HCT116 (cell line): ENCODE measurements at places on chromosomes 2 and 18. TPM values are rescaled to one million over a fixed set of nuclear protein-coding genes. Genes with fewer than 3 reads are reported as not detected.

- H3K4me1 ChIP-seq = no peaks in the 10 kb centered on the region
- H3K27me3 ChIP-seq = no peaks in the 10 kb centered on the region
- no peak for DNase-seq
- no peak overlapping the region for H3K27ac ChIP-seq
- no peaks in the 10 kb centered on the region for H3K36me3 ChIP-seq
These were observed 145.3 kb downstream of the NCKAP5 start for GRCh38 chr2:133422931-133423351.

DNA sequence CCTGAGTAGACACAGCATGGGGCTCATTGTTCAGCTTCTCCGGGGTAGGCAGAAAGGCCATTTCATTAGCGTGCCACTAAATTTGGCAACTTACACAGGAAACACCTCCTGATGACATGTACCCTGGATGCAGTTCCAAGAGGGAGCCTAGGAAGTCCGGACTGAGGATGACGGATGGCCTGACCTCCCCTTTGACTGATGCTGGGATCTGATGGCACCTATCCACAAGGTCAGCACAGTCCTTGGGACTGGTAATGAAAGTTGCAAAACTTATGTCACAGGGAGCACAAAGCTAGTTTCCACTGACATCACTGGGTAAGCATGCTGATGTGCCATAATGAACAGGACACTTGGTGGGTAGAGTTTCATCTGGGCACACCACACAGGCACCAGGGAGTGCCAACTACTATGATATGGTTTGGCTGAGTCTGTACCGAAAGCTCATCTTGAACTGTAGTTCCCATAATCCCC, 126.7 kb upstream of the ARL4C start:
- no peaks in the 10 kb centered on the region for H3K4me1 ChIP-seq
- no peaks in the 10 kb centered on the region for H3K27me3 ChIP-seq
- H3K36me3 ChIP-seq = no peaks in the 10 kb centered on the region

TACR1 gene
- total RNA-seq = not detected

FAM237A gene
- not detected for total RNA-seq

IHH gene
- total RNA-seq = 0.17 TPM

DNA sequence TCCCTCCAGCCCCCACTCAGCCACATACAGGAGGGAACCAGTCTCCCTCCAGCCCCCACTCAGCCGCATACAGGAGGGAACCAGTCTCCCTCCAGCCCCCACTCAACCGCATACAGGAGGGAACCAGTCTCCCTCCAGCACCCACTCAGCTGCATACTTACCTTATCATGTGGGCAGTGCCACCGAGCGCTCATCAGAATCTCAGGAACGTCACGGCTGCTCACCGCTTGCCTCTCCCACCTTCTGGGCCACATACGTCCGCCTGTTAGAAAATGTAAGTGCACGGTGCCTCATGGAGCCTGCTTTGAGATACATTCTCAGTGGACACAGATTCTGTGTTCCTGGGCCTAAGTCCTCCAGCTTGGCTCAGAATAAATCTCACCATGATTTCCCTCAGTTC, 124.8 kb downstream of the PXDN start:
- DNase-seq = no peak
- H3K4me3 ChIP-seq = no peak overlapping the region
- H3K4me1 ChIP-seq = no peaks in the 10 kb centered on the region
- no peak overlapping the region for H3K27ac ChIP-seq

- H3K27me3 ChIP-seq = no peaks in the 10 kb centered on the region
- DNase-seq = no peak
- H3K36me3 ChIP-seq = no peaks in the 10 kb centered on the region
- H3K4me1 ChIP-seq = no peaks in the 10 kb centered on the region
These were observed 1044.1 kb upstream of the ZEB2 start for GRCh38 chr2:145563741-145564615.

DNA sequence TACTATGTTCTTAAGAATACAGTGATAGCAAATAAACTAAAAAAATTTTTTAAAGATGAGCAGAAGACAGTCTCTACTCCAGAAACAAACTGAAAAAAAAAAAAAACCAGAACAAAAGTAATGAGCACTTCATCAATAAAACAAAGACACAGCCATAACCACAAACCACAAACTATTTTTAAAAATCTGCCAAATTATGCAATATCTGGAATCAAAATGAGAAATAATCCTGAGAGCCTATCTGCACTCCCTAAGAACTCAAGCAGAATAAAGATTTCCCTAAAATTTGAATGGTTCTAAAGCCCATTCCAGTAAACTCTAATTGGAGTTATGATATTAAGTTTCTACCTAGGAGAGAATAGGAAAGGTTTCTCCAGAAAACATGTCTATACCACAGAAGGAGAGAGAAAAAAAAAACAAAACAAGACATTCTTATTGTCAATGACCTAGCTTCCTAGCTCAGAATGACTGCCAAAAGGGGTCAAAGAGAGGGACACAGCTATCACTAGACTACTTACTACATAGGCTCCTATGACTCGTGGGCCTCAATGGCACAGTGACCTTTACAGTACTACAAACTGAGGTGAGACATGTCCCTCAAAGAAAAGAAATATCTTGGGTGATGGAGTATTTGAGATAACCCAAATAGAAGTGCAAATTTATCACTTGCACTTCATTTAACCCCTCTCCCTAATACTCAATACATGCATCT, 262.8 kb downstream of the ZEB2 start:
- no peaks in the 10 kb centered on the region for H3K27me3 ChIP-seq
- H3K36me3 ChIP-seq = no peaks in the 10 kb centered on the region
- no peak overlapping the region for H3K27ac ChIP-seq
- H3K4me3 ChIP-seq = no peak overlapping the region

TEKT4 gene
- total RNA-seq = not detected

DNA sequence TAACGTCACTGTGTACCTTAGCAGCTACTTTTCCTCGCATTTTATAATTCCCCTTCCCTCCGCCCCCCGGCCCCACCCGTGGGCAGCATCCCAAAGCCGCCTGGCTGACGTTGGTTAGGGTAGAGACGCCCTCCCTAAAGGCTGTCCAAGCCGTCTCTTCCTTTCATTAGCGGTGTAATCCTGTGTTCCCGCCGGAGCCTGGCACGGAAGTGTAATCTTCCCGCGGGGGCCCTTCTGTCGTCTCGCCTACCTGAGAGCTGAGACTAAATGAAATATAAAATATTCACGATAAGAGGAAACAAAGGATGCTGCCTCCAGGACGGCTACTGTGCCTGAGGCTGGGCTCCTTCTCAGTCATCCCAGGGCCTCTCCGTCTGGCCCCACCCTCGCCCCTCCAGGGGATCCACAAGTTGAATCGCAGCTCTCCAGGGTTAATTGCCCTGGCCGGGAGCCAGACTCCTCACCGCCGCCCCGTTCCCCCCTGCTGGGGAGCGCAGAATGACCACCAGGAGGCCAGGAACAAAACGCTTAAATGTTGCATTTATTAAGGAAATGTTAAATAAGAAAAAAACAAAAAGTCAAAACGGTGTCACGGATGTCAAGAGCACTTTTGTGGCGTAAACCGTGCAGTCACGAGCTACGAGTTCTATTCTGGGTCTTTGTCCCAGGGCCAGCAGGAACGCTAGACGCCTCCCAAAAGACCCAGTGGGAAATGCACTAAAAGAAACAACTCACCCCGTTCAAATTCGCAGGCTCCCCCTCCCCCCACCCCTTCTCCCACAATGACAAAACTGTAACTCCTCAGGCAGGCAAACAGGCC, 1.5 kb downstream of the RPRM start:
- no peak overlapping the region for H3K27ac ChIP-seq
- no peak overlapping the region for H3K4me3 ChIP-seq
- H3K36me3 ChIP-seq = no peaks in the 10 kb centered on the region
- no peaks in the 10 kb centered on the region for H3K27me3 ChIP-seq

GRCh38 chr2:241110089-241110606, 8.1 kb upstream of the MTERF4 start:
- DNase-seq = no peak
- H3K4me3 ChIP-seq = no peak overlapping the region
- H3K4me1 ChIP-seq = no peaks in the 10 kb centered on the region
- peaks cover 4% of the 10 kb centered on the region; the same call in 1 of the 2 replicates for H3K36me3 ChIP-seq

GRCh38 chr18:60503199-60503598, 130.6 kb upstream of the MC4R start:
- H3K36me3 ChIP-seq = no peaks in the 10 kb centered on the region
- no peaks in the 10 kb centered on the region for H3K27me3 ChIP-seq
- DNase-seq = no peak
- H3K4me1 ChIP-seq = no peaks in the 10 kb centered on the region
- no peak overlapping the region for H3K4me3 ChIP-seq
- H3K27ac ChIP-seq = no peak overlapping the region

CKAP2L gene
- total RNA-seq = 27.5 TPM

METTL4 gene
- total RNA-seq = 15.5 TPM

DNA sequence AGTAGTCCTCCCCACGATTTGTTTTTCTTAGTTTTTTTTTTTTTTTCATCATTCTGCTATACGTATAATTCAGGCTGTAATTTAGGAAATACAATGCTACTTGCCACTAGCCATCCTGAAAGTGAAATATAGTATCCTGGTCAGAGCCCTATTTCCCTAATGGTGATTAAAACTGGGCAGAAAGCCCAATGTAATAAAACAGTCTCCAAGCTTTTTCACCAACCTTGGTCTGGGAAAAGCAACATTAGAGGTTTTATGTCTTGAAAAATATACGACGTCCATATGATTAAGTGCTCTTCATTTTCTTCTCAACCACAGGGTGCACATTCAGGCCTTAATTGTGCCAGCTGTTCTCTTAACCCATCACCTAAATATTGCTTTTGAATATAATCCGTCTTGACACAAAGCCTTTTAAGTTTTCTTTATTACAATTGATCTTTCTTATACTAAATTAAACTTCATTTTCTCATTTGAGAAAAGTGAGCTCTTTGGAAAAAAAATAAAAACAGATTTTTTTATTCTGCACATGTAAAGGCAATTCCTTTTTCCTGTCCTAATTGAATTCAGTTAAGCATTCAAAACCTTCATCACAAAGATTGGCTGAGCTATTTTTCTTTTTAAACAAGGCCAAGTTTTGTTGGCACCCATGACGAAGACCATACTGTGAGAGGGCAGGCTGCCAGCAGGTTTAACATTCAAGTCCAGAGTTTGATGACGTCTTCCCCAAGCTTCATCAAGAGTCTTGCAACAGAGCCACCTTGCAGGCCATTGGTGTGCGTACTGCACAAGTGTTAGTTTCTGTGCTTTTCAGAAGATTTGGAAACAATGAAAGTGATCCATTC, 52.7 kb downstream of the MAP2 start:
- H3K36me3 ChIP-seq = no peaks in the 10 kb centered on the region
- H3K4me1 ChIP-seq = peaks cover 31% of the 10 kb centered on the region
- DNase-seq = no peak
- no peak overlapping the region for H3K4me3 ChIP-seq
- H3K27me3 ChIP-seq = no peaks in the 10 kb centered on the region

C2orf81 gene
- total RNA-seq = 6.5 TPM

DSG4 gene
- 0.07 TPM for total RNA-seq

- no peak overlapping the region for H3K27ac ChIP-seq
- H3K4me3 ChIP-seq = no peak overlapping the region
- H3K36me3 ChIP-seq = no peaks in the 10 kb centered on the region
- H3K4me1 ChIP-seq = no peaks in the 10 kb centered on the region
- DNase-seq = no peak
These were observed 381.2 kb downstream of the TXNL1 start for GRCh38 chr18:56257205-56257604.

DNA sequence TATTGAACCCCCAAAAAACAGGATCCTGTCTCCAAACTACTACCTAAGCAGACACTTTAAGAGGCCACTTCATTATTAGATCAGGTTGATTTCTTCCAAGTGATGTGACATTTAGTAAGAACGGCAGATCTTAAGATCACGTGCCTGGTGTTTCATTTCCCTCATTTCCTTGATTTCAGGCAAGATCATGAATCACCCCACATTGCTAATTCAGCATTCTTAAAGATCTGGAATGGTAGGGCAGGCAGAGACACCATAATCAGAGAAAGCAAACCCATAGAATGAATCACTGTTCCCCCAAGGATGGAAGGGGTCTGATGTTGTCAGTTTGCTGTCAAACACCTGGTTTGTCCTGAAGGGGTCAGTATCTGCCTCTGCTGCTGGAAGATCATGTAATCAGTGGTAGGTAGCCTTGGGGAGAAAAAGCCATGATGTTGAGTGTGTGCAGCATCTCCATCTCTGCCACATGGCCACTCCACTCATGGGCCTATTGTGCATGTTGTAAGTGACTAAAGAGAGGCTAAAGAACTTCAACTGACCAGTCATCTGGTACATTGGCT, 133.9 kb downstream of the ARHGAP15 start:
- no peak for DNase-seq
- no peaks in the 10 kb centered on the region for H3K27me3 ChIP-seq
- no peaks in the 10 kb centered on the region for H3K36me3 ChIP-seq
- H3K4me1 ChIP-seq = no peaks in the 10 kb centered on the region
- H3K4me3 ChIP-seq = no peak overlapping the region
- H3K27ac ChIP-seq = no peak overlapping the region

- no peaks in the 10 kb centered on the region for H3K36me3 ChIP-seq
- no peak overlapping the region for H3K4me3 ChIP-seq
- H3K4me1 ChIP-seq = no peaks in the 10 kb centered on the region
- DNase-seq = no peak
These were observed 185.5 kb downstream of the MYCN start for GRCh38 chr2:16125614-16126516.

DNA sequence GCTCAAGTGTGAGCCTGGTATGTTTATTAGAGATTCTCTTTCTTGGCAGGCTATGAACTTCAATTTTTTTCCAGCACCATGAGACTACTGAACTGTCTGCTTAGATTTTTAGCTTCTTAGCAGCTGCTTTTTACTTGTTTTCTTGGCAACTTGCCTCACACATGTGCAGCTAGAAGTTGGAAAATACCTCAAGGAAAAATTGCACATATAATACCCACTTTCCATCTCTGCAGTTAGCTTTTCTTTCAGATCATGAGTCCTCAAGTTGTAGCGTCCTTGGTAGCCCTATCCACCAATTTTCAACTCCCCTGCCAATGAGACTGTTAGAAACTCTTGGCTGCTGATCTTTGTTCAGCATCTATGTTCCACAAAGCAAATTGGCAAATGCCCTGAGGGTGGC, 302.1 kb downstream of the HRH4 start:
- H3K27me3 ChIP-seq = no peaks in the 10 kb centered on the region
- no peaks in the 10 kb centered on the region for H3K36me3 ChIP-seq
- no peak overlapping the region for H3K27ac ChIP-seq
- DNase-seq = no peak
- H3K4me1 ChIP-seq = no peaks in the 10 kb centered on the region

RNF152 gene
- total RNA-seq = 0.47 TPM

MYO7B gene
- 0.07 TPM for total RNA-seq
